ENCODE measurements at places on chromosomes 3 and 15.

DNA sequence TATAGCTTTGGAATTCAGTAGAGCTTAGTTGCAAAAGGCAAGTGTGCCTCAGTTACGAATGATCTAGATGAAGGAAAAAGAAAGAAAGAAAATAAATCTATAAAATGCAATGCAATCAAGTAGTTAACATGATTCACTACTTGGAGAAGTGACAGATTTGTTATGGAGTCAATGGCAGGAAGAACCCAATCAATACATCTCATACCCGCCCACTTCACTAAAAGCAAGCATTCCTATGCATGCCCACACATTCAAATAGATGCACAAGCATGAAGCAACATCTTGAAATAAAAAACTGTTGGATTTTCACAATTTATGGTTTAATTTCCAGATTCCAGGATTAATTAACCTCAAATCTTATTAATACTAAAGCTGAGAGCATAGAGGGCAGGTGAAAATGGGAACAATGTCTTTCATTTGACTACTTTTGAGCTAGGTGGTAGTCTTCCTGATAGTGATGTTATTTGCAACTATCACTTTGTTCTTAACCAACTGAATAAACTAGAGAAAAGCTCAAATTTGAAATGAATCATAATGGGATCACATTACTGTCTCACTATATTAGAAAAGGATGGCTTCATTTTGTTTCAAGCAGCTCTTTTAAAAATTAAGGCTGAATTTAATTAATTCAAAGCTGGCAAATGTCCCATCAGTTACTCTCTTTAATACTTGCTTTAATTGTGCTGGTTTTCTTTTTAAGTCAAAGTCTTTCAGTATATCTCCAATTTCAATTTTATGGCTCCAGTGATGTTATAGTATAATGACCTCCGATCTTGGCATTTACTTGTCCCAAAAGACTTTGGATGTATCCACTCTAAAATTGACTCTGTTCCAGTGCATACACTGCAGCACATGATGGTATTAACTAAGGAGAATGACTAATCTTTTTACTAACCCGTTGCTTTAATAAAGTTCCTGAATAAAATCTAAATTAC lies 46.7 kb upstream of the CCDC50 start:
- no peak for DNase-seq

DNA sequence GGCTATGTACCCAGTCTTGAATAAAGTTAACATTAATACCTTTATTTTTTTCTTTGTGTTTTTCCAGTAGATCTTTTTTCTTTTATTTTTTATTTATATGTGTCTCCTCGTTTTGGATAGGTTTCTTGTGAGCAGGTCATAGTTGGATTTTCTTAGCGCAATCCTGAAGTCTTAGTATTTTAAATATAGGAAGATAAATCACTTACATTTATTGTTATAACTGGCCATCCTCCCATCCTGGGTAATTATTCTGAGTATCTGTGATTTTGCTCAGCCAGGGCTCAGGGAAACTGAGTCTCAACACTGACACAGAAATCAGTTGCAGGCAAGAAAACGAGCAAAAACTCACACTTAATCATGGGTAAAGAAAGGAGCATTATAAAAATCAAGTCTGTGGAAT lies 11.6 kb upstream of the SLCO3A1 start:
- DNase-seq: no peak

DNA sequence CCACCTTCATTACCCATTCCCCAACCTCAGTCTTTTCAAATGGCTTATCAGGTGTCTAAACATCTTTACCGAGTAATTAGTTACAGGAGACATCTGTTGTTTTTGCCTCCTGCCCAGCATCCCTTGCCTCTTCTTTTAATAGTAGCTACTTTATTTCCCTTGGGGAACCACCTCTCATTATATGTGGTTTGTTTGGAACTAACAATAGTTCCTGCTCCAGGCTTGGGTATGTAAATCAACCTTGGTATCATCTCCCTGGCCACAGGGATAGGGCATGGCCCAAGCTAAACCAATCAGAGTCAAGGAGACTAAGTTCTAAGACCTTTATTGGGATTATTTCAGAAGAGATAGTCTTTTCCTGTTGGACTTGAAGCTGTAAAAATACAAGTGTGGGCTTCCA lies 76.6 kb downstream of the ETV5 start:
- no peak for DNase-seq

DNA sequence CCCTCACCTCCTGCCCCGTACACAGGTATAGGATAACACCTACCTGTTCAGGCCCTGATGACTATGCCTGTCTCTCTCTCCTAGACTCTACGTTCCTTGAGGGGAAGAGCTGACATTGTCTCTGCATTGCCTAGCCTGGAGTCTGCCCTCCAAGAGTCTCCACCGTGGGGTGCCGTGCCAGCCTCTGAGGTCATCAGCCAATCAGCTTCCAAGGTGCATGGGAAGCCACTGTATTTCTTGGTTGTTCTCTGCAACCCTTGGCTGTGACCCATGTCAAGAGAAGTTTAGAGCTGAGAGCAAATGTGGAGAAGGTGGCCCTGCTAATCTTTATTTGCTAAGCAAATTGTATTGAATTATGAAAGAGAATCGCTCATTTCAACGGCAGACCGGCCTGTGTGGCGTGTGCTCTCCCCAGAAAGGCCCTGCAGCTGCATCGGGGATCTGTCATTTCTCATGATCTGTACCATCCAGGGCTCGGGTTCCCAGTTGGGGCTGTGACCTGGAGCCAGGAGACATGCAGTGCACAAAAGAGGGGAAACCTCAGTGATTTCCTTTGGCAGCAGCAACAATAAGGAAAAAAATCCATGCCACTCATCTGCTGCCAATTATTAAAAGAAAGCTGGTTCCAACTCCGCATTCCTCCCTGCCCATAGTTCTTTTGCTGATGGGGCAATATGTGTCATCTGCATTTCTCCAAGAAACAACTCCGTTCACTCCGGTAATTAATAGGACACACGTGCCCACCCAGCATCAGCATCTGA lies 182.2 kb downstream of the MEGF11 start:
- no peak for DNase-seq

DNA sequence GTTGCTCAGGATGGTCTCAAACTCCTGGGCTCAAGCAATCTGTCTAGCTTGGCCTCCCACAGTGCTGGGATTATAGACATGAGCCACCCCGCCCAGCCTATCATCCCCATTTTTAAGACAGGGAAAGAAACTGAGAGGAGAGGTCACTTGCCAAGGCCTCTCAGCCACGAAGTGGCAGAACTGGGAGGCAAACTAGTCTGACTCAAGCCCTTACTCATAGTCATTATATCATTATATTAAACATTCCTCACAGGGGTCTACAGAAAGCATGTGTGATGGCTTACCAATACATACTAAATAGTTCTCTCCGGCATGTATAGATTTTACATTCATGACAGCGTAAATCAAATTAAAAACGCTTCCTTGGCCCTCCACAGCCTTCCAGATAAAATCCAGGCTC lies 62.0 kb upstream of the ZBTB38 start:
- no peak for DNase-seq

DNA sequence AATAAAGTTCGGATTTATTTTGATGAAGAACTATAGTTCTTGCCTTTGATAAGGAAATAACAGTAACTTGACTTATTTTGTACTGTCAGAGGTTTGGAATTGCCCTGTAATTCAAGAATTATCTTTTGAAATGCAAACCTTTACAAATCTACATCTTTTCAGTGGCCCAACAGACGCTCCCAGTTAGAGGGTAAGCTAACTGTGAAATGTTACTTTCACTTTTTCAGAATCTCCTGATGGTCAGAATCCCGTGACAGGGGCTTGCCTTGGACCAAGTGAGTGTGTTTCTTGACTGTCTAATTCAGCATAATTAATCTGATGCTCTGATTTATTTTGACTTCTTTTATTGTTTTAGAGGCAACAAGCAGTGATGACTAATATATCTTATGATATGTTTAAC lies 262.5 kb downstream of the PLOD2 start:
- peak; percentile 26 for DNase-seq

DNA sequence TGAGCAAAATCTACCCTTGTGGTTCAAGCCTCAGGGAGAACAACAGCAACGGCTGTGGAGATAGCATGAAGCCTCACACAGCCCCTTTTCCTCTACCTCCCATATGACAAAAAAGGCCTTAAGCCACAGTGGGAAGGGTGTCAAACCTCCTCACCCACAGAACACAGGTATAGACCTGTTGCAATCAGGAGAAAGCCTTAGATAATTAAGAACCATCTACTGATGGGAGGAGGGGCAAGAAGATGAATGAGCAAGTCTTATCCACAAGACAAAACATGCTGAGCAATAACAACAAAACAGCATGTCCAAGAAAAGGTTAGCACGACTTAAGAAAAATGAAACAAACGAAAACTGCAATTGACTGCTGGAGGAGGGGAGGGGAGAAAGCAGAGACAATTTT lies 272.9 kb upstream of the BCHE start:
- no peak for DNase-seq

GRCh38 chr3:139506766-139507165 lies 30.4 kb upstream of the RBP2 start:
- DNase-seq: no peak

Data from HAP-1 (cell line).